NCI-H748 treated with DMSO at 0.1 percent for 48 hours (cell line): ENCODE measurements at places on chromosomes 2 and 18.

- no peak for DNase-seq
These were observed 1178.7 kb upstream of the LRRTM1 start for GRCh38 chr2:81483254-81483653.

DNA sequence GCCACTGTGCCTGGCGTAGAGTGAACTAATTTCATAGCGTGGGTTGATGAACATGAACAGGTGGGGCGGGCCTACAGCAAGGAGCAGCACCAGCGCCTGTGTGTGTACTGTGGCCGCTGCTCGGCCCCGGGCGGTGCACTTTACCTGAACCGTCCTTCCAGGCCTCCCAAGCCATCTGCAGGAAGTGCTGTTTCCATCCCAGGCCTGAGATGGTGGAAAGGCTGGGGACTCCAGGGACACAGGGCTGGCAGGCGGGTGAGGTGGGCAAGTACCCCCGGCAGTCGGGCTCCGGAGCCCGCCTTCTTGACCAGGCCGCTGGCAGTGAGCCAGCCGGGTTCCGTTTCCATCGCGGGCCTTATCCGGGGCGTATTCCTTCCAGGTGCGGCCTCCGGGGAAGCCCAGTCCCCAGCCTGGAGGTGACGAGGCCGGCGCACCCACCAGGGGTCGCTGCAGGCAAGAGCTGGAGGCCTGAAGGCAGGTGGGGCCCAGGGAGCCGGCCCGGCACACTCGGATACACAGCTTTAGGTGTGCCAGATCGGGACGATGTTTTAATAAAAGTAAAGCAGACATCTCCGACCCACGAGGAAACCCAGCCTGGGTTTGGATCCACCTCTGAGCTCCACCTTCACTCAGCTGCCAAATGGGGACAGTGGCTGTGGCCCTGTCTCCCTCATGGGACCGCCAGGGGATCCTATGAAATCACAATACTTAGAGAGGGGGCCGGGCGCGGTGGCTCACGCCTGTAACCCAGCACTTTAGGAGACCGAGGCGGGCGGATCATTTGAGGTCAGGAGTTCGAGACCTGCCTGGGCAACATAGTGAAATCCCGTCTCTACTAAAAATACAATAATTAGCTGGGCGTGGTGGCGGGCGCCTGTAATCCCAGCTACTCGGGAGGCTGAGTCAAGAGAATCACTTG lies 22.7 kb upstream of the PDIA6 start:
- DNase-seq, result no peak

DNA sequence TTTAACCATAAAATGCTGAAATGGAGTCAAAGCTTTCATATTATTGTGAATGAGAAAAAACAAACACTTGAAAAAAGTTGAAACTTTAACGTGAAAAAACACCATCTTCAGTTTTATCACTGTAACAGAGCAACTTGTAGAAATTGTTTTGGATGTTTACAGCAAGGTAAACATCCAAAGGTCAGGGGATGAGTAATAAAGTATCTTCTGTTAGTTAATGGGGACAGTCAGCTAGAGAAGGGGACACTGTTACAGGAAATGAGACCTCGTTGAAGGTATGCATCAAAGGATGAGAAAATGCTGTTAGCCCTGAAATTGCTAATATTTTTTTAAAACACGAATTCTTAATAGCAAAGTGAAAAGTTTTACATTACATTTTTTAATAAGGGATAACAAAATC lies 2.9 kb downstream of the RHBDD1 start:
- DNase-seq, result no peak

DNA sequence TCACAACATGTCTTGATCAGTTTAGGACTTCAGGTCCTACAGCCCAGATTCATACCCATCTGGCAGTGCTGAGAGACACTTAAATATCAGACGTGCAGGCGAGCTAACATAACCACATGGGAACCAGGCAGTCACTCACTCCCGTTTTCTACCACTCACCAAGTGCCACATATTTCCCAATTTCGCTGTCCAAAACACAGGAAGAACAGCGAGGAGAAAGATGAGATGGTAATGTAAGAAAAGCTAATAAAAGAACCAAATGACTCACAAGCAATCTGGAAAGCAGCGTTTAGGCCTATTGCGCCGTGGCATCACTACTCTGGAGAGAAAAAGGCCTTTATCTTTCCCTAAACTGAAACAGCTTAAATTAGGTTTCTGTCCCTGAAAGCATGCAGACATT lies 647.8 kb upstream of the SLC39A10 start:
- DNase-seq, result no peak

- no peak for DNase-seq
These were observed 56.6 kb upstream of the CYP26B1 start for GRCh38 chr2:72204156-72204785.

DNA sequence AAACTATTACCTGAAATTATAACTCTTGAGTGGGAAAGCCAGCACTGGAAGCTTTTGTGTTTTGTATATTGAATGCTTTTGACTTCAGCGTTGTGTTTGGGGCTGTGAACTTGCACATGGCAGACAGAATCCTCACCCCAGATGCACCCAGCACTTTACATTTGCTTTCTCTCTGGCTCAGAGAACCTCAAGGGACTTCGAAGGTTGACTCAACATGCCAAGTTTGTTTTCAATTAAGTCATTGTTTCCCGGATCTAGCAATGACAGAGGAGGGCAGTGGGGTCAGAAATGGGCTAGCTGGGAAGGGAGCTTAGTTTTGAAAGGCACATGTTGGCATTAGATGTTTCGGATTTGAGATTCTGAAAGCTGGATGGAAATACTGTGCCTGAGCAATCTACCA lies 22.4 kb downstream of the TET3 start:
- no peak for DNase-seq

DNA sequence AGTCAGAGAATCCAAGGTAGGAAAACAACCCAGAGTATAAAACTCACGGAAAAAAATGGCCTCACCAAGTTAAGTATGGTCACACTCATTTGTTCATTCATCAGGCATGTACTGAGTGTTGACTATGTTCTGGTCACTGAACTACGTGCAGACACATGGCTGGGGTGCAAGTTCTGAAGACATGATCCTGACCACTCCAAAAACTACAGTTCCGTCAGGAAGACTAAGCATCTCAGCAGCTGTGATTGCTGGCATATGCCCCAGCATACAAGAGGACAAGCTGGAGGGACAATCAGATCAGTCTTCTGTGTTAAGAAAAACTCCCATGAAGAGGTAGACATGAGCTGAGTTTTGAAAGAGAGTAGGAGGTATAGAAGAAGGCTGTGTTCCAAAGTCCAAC lies 72.8 kb downstream of the TCF4 start:
- DNase-seq, result no peak

- no peak for DNase-seq
These were observed 43.7 kb downstream of the TWIST2 start for GRCh38 chr2:238891457-238892203.

DNA sequence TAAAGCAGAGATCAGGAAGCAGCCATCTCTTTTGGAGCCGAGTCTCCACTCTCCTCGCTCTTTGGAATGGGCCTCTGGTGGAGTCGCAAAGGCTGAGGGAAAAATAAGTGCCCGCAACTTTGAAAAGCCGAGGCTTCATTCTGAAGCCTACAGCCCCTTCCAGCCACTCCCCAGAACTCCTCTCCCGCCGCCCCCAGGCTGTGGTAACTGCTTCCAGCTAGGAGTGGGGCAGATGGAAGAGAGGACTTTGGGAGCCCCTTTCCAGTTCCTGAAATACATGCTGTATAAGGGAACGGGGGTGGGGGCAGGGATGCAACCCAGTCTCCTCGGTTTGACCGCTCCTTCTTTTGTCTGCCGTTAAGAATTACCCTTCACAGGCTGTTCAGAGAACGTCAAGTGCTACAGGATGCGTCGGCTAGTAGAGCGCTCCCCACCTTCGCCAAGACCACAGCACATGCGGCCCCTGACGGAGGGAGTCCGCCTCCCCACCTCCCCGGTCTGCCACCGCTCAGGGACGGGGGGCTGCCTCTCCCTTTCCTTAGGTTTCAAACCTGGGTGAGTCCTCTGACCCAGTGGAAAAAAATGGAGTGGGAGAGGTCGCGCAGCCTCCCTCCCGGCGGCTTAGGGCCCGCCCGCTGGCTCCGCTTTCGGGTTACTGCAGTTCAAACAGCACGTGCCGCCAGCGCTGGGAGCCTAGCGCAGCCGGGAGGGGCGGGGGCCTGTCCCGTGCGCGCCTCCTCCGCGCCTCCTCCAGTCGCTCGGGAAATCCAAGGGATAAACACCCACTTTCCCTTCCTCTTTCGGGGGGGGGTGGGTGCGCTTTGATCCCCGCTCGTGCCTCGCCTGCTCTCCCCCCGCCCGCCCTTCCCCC lies 4.9 kb downstream of the CYP26B1 start:
- DNase-seq, result no peak

DNA sequence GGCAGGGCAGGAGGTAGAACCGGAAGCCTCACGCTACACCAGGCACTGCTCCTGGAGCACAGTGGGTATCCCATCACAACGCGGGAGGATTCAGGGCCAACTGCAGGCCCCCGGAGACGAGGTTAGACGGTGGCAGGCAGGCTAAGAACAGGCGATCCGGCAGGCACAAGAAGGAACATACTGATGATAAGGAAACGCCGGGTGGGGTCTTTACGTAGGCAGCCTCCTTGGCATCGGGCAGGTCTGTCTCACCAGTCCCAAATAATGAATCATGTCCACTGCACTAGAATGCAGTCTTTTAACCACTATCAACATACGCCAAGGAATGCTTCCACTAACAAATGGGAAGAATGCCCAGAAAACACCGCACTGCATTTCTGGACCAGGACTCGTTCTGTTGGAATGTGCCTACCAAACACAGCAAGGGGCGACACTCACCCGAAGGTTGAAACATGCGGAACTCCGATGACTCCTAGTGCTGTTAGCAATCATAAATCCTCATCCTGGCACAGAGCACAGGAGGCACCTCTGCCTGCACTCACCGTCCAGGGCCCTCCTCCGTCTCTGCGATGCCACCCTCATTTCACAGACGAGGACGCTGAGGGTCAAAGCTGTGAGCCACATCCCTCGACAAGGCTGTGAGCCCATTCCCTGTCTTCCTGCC lies 35.2 kb downstream of the ZNF516 start:
- no peak for DNase-seq

DNA sequence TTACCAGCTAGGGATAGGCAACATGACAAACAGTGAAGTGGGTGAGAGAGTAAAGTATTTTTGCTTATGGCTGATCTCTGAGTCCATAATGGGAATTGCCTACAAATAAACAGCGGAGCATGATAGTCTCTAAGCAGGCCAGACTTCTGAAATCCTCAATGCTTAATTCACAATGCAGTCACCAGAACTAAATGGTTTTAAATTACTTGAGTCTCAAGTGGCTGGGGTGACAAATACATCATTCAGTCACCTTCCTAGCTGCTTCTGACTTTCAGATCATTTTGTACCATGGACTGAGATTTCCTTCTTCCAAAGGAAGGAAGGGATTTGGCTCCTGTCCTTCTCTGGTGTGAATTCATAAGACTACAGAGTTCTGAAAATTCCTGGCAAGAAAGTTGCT lies 82.8 kb upstream of the RMP24 start:
- DNase-seq, result no peak

DNA sequence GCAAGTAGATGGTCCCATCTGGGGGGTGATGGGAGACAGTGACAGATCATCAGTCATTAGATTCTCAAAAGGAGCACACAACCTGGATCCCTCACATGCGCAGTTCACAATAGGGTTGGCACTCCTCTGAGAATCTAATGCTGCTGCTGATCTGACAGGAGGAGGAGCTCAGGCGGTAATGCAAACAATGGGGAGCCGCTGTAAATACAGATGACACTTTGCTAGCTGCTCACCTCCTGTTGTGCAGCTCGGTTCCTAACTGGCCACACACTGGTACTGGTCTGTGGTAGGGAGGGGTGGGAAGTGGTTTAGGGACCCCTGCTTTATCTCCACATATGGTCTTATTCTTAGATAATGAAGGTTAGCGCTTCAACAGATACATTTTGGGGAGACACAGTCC lies 506.6 kb downstream of the PLCL1 start:
- DNase-seq, result no peak

- no peak for DNase-seq
These were observed 108.1 kb downstream of the MARCO start for GRCh38 chr2:119049968-119050704.

DNA sequence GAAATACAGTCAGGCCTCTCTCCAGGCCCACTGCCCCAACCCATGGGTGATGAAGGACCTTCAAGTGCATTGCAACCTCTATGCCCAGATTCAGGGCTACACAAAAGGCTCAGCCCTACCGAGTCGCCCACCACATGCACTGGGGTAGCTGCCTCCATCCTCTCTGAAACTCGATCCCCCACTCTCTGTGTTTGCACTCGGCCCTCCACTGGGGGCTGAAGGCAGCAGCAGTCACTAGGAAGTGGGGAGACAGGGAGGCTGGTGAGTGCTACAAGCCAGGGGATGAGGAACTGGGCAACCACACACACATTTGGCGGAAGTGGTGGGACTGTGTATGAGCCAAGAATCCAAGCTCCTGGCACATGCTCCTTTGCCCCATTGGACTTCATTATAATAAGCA lies 94.6 kb downstream of the CERS6 start:
- DNase-seq, result peak; percentile 15

DNA sequence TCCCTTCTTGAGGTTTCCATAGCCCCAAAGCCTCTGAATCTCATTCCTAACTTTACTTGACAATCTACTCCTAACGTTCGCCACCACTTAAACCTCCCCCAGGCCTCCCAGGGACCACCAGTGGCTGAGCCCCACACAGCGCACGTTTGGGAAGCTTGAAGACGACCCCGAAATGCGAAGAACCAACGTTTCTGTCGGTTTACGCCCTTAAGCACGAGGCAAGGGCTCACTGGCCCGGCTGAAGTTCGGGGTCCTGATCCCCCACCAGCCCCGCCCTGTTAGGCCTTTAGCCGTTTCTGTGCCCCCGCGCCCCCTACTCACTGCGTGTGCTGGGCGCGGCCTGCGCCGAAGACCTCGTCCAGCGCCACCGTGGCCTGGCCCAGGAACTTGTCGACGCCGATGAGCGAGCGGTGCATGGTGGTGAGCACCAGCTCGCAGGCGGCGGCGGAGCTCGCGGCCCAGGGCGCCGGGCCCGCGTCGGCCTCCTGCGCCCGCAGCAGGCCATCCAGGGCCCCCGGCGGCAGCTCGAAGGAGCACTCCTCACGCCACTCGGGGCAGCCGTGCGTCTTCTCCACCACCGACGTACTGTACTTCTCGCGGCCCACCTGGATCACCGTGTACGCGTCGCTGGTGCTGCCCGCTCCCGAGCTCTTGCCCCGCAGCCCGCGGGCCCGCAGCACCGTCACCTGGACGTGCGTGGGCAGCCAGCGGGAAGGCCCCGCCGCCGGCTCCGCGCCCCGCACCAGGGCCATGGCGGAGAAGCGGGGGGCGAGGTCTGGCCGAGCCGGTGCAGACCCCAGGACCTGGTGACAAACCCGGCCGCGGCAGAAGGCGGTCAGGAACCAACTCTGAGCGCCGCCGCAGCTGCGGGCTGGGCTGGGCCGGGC lies 479 bp downstream of the RAB11FIP5 start:
- no peak for DNase-seq

DNA sequence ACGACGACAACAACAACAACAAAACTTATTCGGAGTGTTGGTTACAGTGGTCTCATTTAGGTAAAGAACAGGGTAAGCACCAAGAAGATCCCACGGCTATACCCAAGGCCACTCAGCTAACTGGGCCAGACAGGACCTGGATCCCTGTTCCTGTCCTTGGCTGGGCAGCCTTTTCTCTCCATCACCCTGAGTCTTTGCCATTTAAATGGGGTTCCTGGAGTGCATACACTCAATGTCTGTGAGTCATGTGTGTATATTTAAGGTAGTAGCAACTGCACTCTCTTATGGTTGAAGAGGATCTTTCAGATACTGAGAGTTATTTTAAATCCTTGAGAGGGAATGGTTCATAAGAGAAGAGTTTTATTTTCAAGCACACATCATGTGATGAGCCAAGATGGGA lies 35.3 kb downstream of the ADCYAP1 start:
- DNase-seq, result no peak

GRCh38 chr2:169928463-169928864 lies 101.2 kb downstream of the UBR3 start:
- DNase-seq, result peak; percentile 49

GRCh38 chr18:6616981-6617380 lies 112.5 kb upstream of the ARHGAP28 start:
- DNase-seq, result no peak
